Hematopoietic multipotent progenitor cell treated with erythropoietin and hydrocortisone succinate and interleukin-3 and kit ligand, for 15 days (in vitro differentiated cells): ENCODE measurements at places on chromosomes 11 and 22.

GRCh38 chr11:128324531-128325141 lies 262.7 kb downstream of the ETS1 start:
- DNase-seq = no peak

DNA sequence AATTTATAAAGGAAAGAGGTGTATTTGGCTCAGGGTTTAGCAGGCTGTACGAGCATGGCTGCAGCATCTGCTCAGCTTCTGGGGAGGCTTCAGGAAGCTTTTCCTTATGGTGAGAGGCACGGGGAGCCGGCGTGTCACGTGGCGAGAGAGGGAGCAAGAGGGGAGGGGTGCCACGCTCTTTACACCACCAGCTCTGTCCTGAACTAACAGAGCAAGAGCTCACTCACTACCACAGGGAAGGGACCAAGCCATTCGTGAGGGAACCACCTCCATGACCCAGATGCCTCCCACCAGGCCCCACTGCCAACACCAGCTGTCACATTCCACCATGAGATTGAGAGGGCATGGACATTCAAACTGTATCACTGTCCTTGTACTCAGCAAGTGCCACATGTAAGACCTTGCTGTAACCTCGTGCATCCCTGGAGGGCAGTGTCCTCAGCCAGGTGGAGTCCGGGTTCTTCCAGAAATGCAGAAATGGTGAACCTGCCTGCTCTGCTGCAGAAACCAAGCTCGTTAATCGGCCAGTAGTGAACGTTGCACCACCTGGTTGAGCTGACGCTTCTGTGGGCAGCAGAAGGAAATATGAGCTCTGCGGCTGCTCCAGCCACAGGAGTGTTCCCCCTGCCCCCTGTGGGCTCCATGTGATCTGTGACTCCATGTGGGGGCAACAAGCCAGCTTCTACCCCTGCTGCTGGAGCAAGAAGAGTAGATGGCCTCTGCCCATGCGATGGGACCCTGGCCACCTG lies 368.6 kb downstream of the TBC1D22A start:
- no peak for DNase-seq

DNA sequence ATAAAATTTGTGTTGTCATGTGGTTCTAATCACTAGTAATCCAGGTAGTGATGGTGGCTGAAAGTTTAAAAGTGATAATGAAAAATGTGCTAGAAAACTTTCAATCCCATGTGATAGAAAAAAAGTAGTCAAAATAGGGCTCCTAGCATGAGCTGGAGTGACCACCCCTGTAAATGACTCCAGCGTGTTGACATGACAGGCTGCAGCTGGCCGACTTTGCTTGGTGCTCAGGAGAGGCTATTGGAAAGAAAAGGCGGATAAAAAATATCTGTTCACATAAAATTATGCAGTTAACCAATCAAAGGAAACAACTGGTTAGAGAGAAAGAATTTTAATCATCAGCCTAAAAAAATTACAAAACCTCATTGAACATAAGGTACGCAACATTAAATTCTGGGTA lies 16.9 kb upstream of the MTCH2 start:
- DNase-seq = no peak

DNA sequence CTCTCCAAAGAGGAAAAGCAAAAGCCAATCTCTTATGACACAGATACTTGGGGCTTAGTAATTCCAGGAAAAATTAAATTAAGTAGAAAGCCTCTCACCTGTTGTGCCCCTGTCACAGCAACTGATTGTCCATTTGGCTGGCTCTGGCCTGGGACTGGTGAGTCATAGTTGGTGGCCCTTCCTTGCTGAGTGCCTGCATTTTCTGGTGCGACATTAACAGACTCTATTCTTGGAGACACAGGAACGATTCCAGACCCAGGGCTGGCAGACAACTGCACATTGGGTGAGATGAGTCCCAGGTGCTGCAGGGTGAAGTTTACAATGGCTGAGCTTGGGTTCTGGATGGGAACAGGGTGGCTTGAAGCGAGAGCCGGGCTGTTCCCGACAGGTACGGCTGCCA lies 15.6 kb downstream of the E2F8 start:
- DNase-seq = no peak

GRCh38 chr11:12901874-12902481 lies 107.1 kb upstream of the RASSF10 start:
- no peak for DNase-seq

DNA sequence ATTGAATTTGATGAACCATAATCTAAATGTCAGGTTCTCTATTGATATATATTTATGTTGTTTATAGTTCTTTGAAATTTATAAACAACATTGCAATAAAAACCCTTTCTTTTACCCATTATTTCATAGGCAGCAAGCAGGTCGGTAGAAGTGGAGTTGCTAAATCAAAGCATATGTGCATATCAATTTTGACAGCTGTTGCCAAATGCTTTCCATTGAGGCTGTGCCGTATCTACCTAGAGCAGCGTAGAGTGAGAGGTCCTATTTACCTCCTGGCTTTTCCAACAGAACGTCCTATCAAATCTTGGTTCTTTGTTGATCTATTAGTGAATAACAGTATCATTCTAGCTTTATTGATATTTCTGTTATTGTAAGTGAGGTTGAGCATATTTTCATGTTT lies 77.5 kb upstream of the SLC22A12 start:
- DNase-seq = no peak

DNA sequence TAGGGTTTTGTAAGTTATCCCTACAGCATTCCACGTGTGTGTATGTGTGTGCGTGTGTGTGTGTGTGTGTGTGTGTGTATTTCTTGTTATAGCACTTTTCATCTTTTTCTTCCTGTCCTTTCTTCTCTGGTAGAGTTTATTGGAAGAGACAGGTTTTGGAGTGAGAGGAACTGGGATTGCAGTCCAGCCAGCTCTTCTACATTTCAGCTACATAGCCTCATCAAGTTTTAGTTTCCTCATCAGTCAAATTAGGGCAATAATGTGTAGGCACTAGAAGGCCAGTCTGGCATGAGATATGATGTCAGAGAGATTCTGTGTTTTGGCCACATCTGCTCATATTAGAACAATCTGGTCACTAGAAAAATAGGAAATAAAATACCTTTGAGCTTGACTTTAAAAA lies 1283.5 kb upstream of the TENM4 start:
- no peak for DNase-seq

DNA sequence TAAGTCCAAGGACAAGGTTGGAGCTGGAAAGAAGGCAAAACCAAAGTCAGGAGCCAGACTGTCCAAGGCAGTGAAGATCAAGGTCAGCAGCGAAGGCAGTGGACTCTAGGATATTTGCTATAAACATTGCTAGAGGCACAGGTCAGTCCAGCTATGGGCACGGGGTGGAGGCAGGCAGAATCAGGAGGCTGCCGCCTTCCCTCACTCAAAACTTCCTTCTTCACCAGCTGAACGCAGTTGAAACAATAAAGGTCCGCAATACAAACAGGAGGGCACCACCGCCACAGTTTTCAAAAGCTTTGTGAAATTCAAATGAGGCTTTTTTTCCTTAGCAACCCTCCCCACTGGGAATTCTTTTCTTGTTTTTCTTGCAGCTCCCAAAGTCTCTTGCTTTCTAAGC lies 372.4 kb downstream of the NXPE2 start:
- no peak for DNase-seq

DNA sequence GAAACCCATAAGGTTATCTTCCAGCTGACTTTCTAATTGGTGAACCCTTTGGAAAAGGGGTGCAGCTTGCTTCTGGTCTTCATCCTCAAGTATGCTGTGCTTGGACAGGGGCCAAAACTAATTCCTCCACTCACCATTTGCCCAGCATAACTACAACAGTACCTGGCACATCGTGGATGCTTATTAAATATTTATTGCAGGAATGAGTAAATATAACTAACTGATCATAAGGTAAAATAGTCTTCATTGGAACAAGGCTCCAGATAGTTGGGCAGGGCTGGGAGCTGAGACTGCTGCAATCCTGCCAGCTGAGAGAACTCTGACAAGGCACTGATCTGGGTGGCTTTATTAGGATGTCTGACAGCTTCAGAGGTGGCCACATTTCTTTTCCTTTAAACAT lies 2.4 kb upstream of the SIDT2 start:
- no peak for DNase-seq

DNA sequence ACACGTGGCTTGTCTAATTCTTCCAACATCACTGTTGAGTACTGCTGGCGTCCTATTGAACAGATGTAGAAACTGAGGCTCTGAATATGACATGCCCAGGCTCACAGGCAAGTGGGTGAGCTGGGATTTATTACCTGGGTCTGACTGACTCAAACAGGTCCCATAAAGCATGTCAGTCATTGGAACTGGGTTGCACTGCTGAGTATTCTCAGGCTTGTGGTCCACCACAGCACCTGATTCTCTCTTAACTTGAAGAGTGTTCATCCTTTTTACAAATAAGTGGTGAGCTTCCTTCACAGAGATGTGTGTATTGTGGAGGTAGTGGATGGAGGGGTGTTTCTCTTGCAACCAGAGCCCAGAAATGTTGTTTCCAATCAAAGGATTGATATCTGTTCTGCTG lies 44.5 kb downstream of the SC5D start:
- DNase-seq = no peak

DNA sequence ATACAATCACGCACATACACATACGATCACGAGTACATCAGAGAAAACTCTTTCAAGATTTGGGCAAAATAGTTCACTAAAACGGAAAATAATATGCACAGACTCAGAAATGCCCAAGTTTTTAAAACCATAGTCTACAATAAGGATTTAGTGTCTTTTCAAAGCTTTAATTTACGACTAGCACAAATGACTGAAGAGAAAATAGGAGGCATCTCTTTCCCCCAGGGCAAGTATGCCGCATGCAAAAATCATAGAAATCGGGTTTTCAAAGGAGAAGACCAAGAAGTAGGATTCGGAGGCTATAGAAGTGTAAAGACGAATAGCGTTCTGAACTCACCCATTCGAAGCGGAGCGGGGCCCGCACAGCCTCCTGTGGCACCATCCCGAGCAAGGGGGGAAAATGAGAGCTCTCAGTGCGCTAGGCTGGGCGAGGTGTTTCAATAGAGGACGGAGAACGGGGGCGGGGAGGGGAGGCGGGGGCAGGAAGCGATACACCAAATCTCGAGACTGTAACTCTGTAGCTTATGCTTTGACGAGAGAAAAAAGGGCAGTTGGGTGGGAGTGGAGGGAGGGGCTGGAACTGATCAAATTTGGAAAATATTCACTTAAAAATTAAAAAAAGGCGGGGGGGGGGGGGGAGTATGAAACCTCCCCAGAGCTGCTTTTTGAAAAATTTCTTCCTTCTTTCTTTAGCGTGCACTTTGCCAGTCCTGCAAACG lies 15.8 kb downstream of the BLID start:
- no peak for DNase-seq

DNA sequence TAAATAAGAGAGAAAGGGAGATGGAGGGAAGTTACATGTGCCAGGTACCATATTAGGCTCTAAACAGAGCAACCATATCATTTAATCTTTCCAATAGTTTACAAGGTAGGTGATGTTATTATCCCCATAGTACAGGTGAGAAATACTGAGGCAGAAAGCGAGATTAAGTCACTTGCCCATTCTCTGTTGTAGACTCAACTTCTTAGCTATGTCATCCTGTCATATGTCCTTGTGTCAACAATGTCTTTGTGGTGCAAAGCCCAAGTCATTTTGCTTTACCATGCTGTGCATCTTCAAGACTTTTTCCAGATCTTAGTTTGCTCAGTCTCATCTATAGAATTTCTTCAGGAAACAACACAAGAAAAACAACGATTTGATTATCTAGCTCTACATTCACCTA lies 205.0 kb upstream of the E2F8 start:
- no peak for DNase-seq

- DNase-seq = no peak
These were observed 81.0 kb upstream of the FGF3 start for GRCh38 chr11:69899957-69900821.

- DNase-seq = no peak
These were observed 4.9 kb downstream of the HSD17B12 start for GRCh38 chr11:43685440-43685839.

DNA sequence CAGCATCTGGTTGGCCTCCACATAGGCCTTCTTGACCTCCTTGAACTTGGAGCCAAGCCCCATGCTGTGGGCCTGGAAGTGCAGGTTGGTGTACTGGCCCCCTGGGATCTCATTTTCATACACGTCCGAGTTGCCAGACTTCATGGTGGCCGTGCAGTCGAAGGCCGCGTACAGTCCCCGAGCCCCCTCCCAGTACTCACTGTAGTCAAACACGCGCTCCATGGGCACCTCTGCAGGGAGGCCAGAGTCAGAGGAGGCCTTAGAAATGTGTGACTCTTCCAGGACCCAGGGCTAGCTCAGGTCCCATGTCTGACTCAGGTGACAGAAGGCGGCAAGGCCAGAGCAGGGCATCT lies 6.7 kb upstream of the LRFN4 start:
- DNase-seq = no peak

DNA sequence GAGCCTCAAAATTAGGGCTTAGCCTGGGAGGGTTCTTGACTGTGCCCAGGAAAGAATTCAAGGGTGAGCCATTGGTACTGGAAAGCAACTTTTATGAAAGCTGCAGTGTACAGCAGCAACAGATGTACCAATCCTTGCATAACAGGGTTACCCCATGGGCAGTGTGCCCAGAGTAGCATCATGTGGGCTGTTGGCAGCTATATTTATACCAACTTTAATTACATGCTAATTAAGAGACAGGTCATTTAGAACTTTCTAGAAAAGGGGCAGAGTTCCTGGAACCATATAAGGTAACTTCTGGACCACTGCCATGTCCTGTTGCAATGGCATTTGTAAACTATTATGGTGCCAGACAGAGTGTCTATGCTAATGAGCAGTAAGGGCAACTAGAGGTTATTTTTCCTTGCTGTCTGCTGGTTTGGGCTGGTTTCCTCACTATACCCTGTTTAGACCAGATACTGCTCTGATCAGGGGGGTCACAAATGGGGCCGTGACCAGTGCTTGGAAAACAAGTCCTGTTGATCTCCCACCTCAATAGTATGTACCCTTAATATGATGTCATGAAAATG lies 1120.5 kb upstream of the RAG2 start:
- DNase-seq = no peak

DNA sequence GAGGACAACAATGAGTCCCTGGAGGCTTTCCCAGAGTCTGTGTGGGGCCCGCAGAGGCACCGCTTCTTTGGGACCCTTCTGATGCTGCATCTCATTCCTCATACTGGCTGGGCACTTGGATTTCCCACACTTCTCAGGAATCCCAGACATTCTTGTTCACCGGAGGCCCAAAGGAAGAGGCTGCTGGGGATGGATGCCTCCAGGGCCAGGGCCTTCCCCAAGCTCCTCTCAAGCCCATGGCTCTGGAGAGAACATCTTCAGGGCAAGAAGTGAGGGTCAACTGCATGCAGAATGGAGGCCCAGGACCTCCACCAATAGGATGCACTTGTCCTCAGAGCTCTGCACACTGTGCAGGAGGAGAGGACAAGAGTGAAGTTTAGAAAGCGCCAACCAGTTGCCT lies 34.6 kb downstream of the DKK3 start:
- DNase-seq = no peak

- DNase-seq = no peak
These were observed 25.9 kb upstream of the SCARF2 start for GRCh38 chr22:20463324-20464095.

DNA sequence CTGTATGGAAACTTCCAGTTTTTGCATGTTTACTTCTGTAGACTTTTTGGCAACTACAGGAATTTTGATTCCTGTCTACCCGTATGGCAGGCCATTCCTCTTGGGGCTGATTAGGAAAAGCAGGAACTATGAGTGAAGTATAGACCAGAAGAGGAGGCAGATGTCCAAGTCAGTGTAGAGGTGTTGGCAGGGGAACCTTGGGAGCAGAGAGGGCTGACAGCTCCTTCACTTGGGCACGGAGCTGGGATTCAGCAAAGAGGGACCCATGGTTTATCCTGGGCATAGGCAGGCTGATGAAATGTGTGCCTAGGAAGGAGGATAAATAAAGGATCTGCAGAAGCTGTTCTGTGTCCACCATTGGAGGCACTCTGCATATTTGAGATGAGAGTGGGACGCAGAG lies 33.1 kb downstream of the TREH start:
- no peak for DNase-seq
